Psoas muscle (tissue), 8 donors: ENCODE measurements at places on chromosomes 6 and 20. TPM values are rescaled to one million over a fixed set of nuclear protein-coding genes. Genes with fewer than 3 reads are reported as not detected.

GRCh38 chr6:16273256-16273655 lies 34.9 kb downstream of the GMPR start:
- DNase-seq: no peak

GRCh38 chr6:49733680-49734079 lies 10.5 kb downstream of the CRISP3 start:
- DNase-seq: no peak

The BMP7 gene
- polyA plus RNA-seq: 0.03 TPM

The IRF4 gene
- polyA plus RNA-seq: 0.03 TPM

- DNase-seq: no peak
These were observed 3.9 kb downstream of the CNKSR3 start for GRCh38 chr6:154506582-154506981.

DNA sequence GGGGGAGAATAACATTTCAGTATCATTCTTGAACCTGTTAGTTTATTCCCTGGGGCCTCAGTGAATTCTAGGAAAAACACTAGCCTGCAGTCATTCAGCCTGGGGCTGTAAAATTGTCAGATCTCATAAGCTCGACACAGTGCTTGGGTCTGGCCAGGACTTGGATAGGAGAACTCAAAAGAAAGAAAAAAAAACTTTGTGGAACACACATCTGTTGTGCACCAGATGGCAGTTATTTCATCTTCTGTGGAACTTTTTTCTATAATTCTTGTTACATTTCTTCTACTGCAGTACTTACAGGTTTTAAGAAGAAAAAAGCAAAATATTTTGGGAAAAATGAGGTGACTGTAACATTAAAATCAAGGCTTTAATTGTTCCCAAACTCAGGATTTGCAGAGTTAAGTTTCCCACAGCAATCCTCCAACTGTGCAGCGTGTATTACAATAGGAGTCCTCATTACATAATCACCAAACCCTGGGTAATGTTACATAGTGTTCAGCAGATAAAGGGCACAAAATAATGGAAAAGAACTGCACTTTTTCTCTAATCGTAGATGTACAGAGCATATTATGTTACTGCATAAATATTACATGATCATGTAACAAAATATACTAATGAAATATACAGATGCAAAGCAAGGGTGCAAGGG lies 531.1 kb upstream of the CITED2 start:
- no peak for DNase-seq

- DNase-seq: no peak
These were observed 210.8 kb upstream of the FUT9 start for GRCh38 chr6:95804847-95805541.

The ZSCAN23 gene
- 0.08 TPM for polyA plus RNA-seq

The CRISP2 gene
- polyA plus RNA-seq: not detected

DNA sequence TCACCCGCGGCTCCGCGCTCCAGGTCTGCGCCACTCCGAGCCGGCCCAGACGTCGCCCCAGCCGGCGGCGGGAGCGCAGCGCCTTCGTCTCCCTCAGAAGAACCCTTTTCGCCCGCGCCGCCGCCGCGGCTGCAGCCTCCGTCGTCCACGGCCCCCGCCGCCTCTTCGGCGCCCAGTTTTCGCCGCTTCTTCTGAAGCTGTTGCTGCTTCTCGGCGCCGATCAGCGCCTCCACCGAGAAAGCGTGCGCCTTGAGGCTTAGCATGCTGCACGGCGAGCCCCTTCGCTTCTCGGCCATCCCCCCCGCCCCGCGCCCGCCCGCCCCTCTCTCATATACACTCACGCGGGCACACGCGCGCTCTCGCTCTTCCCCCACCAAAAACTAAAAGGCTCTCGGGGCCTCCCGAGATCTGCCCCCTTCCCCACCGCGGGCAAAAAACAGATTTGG lies 489 bp downstream of the TBX18 start:
- DNase-seq: no peak

DNA sequence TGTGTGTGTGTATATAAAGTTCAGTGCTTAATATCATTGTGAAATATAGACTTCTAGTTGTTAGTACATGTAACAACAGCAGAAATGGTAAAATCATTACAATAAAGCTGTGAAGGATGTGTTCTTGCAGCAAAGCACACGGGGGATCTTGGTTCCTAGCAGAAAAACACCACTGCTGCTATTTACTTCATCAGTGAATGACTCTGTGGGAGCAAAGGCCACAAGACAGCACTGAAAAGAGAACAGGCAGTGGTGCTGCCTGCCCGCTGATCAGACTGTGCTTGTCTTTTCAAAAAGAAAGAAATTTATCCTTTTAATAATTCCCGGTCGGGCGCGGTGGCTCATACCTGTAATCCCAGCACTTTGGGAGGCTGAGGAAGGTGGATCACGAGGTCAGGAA lies 689.9 kb upstream of the CITED2 start:
- no peak for DNase-seq

The MCM8 gene
- polyA plus RNA-seq: 14.8 TPM

The CCDC170 gene
- 0.03 TPM for polyA plus RNA-seq

DNA sequence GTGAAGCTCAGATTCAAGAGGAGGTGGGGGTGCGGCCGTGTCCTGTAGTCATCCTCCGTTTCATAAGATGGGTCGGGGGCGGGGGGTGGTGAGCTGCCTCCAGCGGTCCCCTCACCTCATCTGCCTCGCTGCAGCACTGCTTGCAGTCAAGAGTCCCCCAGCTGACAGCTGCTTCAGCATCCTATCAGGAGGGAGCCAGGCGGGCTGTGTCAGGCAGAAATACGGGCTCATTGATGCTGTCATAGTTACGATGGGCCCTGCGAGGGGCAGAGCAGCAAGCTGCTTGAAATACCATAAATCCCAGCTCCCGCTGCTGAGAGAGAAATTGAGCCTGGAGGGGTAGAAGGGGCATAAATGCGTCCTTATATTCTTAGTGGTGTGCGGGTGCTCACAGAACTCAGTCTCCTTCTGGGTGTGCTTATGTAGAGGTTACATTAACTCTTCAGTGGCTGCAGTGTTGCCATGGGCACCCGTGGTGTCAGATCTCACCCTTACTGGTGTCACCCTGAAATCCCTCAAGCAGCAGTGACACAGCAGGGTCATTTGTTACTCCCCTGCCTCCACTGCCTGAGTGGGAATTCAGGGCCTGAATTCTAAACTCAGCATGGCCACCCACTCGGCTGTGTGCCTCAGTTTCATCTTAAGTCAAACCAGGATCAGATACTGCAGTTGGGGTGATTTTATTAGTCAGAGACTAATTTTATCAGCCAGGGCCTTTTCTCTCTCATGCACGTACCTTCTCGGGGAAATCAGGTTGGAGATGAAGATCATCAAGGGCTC lies 21.8 kb downstream of the CCDC167 start:
- no peak for DNase-seq

The LY6G6F gene
- polyA plus RNA-seq: 0.05 TPM

- no peak for DNase-seq
These were observed 97.3 kb upstream of the CHD6 start for GRCh38 chr20:41715526-41715925.

The TCP11 gene
- polyA plus RNA-seq: not detected

DNA sequence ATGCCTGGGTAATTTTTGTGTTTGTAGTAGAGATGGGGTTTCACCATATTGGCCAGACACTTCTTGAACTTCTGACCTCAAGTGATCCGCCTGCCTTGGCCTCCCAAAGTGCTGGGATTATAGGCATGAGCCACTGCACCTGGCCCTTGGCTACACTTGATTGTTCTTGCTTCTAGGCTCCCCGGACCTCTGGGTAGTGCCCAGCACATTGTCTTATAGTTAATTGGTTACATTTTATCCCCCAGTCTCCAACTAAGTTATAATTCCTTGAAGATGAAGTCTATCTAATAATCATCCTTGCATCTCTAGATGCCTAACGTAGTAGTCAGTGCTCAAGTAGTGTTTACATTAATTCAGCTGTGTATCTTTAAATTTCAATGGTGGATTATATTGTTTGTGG lies 11.8 kb downstream of the SMPDL3A start:
- no peak for DNase-seq

The ALDH8A1 gene
- 0.44 TPM for polyA plus RNA-seq

The MOCS1 gene
- polyA plus RNA-seq: 17.4 TPM

DNA sequence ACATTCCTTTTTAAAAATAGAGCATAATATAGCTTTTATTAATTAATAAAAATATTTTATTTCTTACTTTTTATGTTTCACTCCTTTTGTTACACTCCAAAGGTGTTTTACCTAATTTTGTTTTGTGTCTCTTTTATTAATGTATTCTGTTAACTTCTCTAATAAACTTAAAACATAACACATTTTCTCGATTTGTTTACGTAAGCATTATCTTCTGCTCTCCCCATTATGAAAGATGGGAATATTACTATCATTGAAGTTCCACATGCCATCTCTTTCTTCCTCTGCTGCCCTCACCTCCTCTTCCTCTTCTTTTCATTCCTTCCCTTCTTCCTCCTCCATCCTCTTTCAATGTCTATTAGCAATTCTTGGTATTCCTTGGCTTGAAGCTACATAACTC lies 85.0 kb upstream of the HCRTR2 start:
- no peak for DNase-seq

DNA sequence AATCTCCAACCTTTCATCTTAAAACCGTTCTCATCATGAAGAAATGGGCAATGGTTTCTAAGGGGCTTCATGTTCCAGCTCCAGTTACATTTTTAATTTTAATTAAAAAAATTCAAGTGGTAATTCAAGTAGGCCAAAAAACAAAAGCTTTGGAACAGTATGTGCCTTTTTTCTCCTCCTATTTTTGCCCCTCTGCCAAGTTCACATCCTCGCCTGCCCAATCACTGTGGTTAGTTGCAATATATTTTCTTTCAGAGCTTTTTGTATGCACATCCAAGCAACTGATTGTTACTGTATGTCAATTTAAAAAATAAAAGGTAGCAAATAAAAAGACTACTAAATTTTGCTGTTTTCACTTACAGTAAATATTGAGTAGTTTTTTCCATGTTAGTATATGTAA lies 99.8 kb upstream of the B3GAT2 start:
- no peak for DNase-seq

- DNase-seq: no peak
These were observed 549.4 kb upstream of the SYNCRIP start for GRCh38 chr6:86192123-86192522.

DNA sequence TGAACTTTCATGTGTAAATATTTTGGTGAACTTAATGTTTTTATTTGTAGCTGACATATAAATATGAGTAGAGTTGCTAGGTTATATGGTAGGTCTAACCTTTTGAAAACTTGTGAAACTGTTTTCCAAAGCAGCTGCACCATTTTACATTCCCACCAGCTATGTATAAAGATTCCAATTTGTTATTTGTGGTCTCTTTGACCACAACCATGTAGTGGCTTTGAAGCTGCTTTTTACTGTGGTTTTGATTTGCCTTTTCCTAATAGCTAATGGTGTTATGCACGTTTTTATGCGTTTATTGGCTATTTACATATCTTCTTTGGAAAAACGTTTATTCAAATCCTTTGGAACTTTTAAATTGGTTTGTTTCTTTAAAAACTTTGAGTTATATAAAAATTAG lies 10.3 kb downstream of the CST3 start:
- DNase-seq: no peak

The FAM209B gene
- polyA plus RNA-seq: 0.79 TPM

GRCh38 chr6:85537055-85537494 lies 56.6 kb downstream of the SNX14 start:
- DNase-seq: no peak

DNA sequence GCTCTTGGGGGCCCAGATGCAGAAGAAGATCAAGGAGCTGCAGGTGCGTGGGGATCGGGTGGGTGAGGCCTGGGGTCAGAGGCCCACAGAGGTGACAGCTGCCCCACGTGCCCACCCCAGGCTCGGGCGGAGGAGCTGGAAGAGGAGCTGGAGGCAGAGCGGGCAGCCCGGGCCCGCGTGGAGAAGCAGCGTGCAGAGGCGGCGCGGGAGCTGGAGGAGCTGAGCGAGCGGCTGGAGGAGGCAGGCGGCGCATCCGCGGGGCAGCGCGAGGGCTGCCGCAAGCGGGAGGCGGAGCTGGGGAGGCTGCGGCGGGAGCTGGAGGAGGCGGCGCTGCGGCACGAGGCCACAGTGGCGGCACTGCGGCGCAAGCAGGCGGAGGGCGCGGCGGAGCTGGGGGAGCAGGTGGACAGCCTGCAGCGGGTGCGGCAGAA lies 41.5 kb downstream of the MYH7B start:
- DNase-seq: no peak

DNA sequence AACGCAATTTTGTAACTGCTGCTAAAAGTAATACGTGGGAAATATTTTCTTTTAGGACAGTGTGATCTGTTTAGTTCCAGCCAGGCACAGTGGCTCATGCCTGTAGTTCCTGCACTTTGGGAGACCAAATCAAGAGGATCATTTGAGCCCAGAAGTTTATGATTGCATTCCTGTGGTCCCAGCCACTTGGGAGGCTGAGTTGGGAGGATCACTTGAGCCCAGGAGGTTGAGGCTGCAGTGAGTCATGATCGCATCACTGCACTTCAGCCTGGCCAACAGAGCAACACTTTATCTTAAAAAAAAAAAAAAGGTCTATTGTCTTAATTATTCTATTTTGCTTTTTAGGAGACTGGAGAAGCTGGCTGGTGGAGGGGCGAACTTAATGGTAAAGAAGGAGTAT lies 101.5 kb downstream of the CD2AP start:
- no peak for DNase-seq

The TMEM151B gene
- polyA plus RNA-seq: 0.07 TPM

DNA sequence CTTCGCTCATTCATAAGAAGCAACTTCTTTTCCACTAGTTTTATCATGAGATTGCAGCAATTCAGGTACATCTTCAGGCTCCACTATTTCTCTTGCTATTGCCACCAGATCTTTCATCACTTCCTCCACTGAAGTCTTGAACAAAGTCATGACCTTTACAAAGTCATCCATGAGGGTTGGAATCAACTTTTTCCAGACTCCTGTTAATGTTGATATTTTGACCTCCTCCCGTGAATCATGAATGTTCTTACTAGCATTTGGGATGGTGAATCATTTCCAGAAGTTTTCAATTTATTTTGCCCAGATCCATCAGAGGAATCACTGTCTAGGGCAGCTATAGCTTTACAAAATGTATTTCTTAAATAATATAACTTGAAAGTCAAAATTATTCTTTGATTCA lies 1.5 kb downstream of the CENPQ start:
- DNase-seq: no peak

GRCh38 chr20:973785-974194 lies 28.3 kb downstream of the RSPO4 start:
- DNase-seq: no peak

- no peak for DNase-seq
These were observed 342.0 kb upstream of the CHD6 start for GRCh38 chr20:41960166-41960565.

The FAM83B gene
- polyA plus RNA-seq: 0.04 TPM

- DNase-seq: no peak
These were observed 453.8 kb upstream of the HS3ST5 start for GRCh38 chr6:114796576-114796975.

The FAM162B gene
- polyA plus RNA-seq: 3.7 TPM

GRCh38 chr6:113997116-113997515 lies 26.2 kb upstream of the HDAC2 start:
- DNase-seq: no peak

DNA sequence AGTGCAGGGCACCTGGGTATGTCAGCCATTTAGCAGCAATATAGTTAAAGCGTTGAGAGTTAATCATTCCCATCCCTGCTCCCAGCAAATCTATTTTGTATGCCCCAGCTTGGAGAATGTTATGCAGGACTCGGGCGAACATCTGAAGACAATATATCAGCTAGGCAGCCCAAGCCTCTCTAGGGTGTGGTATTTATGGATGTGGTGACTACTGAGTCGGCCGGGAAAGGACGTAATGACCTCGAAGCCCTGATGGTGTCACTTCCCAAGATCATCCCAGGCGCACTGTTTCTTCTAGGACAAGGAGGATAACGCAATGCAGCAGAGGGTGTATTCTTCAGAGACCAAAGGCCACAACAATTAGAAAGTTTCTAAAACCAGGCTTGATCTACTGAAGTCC lies 63.6 kb upstream of the FAM184A start:
- no peak for DNase-seq

- DNase-seq: no peak
These were observed 314.0 kb upstream of the JAG1 start for GRCh38 chr20:10987651-10988383.
